ENCODE measurements at places on chromosomes 12 and 14. TPM values are rescaled to one million over a fixed set of nuclear protein-coding genes. Genes with fewer than 3 reads are reported as not detected.

KLRF1 gene
- total RNA-seq = not detected

CYP27B1 gene
- 12.7 TPM for total RNA-seq

KRT82 gene
- total RNA-seq = not detected

DNA sequence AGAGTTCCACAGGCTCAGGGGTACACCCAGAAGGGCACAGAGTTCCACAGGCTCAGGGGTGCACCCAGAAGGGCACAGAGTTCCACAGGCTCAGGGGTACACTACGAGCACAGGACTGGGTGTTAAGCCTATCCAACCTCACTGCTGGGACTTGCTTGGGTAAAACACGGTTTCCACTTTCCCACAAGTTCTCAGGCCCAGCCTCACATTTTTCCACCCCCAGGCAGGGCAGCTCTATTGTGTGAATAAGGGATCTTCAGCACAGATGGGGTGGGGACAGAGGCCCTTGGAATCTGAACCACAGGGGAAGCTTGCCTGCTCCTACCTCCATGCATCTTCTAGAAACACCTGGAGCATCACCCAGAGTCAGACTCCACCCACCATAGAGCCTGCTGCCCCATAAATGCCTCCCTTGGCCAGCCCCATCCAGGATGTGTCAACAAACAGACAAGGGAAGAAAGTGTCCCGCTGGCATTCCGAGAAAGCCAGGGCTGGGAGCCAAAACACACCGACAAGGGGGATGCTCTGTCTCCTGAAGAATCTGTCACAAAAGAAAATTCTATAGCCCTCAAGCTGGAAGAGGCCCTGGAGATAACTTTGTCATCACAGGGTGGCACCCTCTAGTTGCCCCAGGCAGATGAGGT is 4.8 kb downstream of the CRACR2A start:
- no peak for DNase-seq

- no peak for DNase-seq
Measured at GRCh38 chr12:123264642-123265041, 7.0 kb downstream of the CDK2AP1 start.

- no peak for DNase-seq
Measured at GRCh38 chr14:64326502-64326901, 32.3 kb upstream of the ESR2 start.

DNA sequence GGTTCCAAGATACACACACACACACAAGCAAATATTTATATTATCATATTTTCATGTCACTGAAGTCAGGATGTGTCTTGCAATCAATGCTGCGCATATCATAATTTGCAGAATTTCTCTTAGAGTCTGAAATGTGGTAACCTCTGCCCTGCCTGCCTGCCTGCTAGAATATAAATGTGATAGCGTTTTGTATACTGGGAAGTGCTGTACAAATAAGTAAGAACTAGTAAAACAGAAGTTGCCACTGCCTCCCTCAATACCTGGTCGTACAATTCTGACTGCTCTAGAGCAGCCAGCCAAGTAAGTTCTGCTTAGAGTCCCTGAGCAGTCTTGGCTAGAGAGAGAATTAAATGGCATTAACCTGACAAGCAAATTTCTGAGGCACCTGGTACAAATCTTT is 83.9 kb upstream of the NTF3 start:
- no peak for DNase-seq

DNA sequence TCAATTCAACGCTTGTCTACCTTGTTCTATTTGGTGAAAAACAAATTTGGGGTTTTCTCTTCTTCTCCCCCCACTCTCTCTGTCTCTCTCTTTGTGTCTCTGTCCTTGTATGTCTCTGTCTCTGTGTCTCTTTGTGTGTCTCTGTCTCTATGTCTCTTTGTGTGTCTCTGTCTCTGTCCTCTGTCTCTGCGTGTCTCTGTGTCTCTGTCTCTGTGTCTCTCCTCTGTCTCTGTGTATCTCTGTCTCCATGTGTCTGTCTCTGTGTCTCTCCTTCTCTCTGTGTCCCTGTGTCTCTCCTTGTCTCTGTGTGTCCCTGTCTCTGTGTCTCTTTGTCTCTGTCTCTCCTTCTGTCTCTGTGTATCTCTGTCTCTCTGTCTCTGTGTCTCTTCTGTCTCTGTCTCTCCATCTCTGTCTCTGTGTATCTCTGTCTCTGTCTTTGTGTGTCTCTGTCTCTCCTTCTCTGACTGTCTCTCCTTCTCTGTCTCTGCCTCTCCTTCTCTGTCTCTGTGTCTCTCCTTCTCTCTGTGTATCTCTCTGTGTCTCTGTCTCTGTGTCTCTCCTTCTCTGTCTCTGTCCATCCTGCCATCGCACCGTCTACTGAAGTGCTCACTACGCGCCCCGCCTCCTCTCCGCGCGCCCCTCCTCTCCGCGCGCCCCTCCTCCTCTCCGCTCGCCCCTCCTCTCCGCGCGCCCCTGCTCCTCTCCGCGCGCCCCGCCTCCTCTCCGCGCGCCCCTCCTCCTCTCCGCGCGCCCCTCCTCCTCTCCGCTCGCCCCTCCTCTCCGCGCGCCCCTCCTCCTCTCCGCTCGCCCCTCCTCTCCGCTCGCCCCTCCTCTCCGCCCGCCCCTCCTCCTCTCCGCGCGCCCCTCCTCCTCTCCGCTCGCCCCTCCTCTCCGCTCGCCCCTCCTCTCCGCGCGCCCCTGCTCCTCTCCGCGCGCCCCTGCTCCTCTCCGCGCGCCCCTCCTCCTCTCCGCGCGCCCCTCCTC is 12.8 kb downstream of the LRCOL1 start:
- DNase-seq = no peak

GRCh38 chr14:26622611-26623010 is 24.8 kb upstream of the NOVA1 start:
- DNase-seq = no peak
